ENCODE measurements at places on chromosomes 11 and 22.
A peak's percentile ranks its signal among the peaks of the same experiment; 100 is the strongest.

- no peak for DNase-seq
Observed at GRCh38 chr11:68022531-68022930, 8.0 kb upstream of the NDUFS8 start.

DNA sequence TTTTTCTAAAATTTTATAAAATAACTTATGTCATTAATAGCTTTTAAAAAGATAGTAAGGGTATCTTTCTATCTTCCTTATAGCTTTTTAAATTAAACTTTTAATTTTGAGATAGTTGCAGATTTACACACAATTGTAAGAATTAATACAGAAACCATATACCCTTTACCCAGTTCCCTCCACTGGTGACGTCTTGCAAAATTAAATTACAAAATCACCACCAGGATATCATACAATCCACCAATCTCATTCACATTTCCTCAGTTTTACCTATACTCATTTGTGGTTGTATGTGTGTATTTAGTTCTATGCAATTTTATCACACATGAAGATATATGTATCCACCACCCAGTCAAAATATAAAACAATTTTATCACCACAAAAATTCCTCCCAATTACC, 10.0 kb downstream of the SBF2 start:
- DNase-seq: no peak

DNA sequence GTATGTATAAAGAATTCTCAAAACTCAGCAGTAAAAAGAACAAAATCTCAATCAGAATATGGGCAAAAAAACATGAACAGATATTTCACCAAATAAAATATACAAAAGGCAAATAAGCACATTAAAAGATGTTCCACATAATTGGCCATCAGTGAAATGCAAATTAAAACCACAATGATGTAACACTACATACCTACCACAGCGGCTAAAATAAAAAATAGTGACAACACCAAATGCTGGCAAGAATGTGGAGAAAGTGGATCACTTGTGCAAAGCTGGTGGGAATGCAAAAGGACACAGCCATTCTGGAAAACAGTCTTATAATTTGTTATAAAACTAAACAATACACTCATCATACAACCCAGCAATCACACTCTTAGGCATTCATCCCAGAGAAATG, 38.3 kb upstream of the ACER3 start:
- no peak for DNase-seq

- DNase-seq: no peak
Observed at GRCh38 chr11:13033760-13034533, 24.8 kb downstream of the RASSF10 start.

- DNase-seq: no peak
Observed at GRCh38 chr11:120629407-120630080, 118.0 kb downstream of the GRIK4 start.

GRCh38 chr22:30931541-30932300, 36.9 kb downstream of the MORC2 start:
- no peak for DNase-seq

GRCh38 chr22:37175414-37176281, 12.4 kb downstream of the C1QTNF6 start:
- DNase-seq: peak; percentile 56

- no peak for DNase-seq
Observed at GRCh38 chr11:71078482-71078881, 173.9 kb downstream of the SHANK2 start.

GRCh38 chr11:1927026-1927847, 7.7 kb downstream of the TNNT3 start:
- DNase-seq: no peak

DNA sequence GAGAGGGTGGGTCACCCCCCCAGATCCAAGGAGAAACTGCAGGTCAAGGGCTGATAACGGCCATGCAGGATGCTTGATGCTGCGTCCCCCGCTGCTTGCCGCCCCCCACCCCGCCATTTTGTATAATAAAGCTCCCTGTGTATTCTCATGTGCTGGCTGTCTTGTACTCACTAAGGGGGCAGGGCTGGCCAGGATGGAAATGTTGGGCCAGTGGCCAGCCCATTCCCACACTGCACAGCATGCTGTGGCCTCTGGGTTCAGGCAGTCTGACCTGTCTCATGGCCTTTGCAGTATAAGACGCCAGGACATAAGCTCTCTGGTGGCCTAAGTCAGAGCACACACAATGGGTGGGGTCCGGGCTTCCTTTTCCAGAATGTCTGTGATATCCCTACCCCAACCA, 421 bp upstream of the PRR33 start:
- DNase-seq: peak; percentile 56

DNA sequence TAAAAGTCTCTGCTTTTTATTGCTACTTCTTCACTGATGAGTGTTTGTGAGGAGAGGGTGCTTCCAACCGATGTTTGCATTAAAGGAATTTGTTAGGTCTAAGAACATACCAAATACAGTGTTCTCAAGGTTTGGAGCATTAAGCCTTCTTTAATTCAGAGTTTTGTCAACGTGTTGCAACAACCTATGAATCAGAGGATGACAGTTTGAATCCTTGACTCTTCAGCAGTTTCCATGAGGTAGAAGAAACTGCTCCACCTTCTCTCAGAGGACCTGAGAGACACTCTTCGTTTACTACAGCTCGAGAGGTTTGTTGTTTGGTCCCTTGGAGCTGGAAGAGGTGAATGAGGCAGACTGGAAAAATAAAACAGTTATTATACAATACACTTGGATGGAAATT, 55.7 kb downstream of the NCAM1 start:
- DNase-seq: no peak

- DNase-seq: no peak
Observed at GRCh38 chr22:46162285-46162684, 12.0 kb downstream of the PPARA start.

GRCh38 chr11:58927393-58928106, 11.7 kb upstream of the GLYATL1 start:
- no peak for DNase-seq

DNA sequence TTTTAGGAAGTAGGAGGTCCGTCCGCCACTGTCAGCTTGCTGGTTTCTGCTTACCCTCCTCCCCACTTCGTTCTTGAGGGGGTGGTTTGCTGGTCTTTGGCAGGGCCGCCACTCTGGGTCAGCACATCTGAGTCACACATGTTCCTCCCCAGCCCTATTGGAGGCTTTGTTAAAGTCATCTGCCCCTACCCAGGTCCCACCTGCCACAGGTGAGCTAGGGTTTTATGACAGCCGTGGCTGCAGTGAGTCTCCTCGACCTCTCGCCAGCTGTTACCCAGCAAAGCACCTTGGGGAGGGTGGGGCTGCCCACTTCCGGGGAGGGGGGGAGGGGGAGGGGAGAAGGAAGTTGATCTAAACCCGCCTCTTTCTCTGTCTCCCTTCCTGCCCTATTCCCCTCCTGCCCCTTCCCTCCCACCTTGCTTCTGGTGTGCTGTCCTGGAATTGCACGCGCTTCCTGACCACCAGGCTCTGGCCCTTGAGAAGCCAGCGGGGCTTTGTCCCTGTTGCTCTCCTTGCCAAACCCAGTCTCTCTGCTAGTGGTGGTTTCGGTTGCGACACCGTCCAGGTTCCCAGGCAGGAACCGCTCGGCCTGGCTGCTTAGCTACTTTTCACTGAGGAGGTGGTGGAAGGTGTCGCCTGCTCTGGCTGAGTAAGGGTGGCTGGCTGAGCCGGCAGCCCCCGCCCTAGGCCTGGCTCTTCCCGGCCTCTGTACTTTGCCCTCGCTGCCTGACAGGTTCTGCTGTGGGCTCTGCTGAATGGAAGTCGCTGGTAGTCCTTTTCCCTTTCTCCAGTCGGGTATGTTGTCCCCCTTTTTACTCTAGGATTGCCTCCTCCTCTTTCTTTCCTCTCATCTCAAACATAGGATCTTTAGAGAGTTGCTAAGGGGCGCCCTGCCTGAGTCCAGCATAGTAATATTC, 28.5 kb downstream of the RCOR2 start:
- DNase-seq: peak; percentile 90

DNA sequence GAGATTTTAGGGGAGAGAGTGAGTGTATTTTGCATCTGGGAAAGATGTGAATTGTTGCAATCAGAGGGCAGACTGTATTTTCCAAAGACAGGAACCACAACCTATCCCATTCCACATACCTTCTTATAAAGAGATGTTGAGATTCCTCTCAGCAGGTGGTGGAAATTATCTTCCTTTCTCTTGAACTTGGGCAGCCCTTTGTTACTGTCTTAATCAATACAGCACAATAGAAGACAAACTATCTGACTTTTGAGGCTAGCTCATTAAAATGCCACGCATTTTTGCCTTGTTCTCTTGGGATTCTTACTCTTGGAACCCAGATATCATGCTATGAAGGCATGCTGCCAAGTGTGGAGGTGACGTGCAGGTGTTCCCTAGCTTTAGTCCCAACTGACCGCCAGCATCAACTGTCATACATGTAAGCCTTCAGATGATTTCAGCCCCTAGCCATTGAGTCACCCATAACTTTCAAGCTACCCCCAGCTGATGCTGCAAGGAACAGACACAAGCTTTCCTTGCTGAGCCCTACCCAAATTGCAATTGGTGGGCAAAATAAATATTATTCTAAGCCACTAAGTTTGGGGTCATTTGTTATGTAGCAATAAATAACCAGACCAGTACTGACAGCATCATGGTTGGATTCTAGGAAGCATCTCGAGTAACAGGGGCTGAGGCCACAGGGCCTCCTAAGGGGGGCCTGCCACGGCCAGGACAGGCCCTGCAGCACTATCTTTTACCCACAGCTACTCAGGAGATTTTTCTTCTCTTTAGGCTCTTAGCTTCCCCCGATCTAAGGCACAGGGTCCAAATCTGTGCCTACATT, 63.0 kb downstream of the RPL27A start:
- no peak for DNase-seq

DNA sequence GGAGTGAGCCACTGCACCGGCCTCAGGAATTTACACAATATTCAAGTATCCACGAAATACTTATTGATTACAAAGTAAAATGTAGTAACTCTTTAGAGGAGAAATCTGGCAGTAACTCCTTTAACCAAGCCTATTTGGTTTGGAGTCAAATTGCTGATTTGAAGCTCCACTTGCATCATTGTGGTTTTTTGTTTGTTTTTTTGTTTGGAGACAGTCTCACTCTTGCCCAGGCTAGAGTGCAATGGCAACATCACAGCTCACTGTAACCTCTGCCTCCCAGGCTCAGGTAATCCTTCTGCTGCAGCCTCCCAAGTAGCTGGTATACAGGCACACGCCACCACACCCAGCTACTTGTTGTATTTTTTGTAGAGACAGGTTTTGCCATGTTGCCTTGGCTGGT, 6.4 kb upstream of the QSER1 start:
- no peak for DNase-seq

- DNase-seq: no peak
Observed at GRCh38 chr11:61019832-61020405, 48.4 kb downstream of the CD6 start.

- peak; percentile 59 for DNase-seq
Observed at GRCh38 chr22:42794551-42795510, 62.2 kb downstream of the ARFGAP3 start.

DNA sequence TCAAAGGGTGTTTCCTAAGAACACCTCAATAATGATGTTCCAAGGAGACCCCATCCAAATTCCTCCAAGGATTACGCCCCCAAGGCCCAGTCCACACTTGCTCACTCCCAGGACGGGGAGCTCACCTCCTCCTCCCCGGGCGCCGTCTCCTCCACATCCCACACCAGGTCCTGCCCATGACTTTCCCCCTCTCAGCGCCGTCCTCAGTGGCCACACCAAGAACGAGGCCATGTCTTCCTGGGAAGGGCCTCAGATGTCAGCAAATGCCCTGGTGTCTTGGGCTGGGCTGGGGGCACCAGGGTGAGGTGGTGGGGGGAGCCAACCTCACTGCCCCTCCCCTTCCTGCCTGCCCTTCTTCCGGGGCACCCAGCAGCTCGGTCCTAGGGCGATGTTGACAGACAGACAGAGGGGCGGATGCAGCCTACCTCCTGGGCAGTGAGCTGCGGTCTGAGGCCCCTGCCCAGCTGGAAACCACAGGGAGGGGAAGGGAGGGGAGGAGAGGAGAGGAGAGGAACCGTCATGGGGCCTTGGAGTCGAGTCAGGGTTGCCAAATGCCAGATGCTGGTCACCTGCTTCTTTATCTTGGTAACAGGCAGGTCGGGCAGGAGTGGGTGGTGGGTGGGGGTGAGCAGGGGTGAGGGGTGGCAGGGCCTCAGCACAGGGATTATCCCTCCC, at the start of the genes C11orf21 and TSPAN32:
C11orf21 (minus strand) TSS at position 288 of the 675 bp plus-strand sequence; CDS start at position 178, 110 bp downstream.
TSPAN32 (plus strand) TSS at position 383 of the 675 bp plus-strand sequence; CDS start at position 520, 137 bp downstream.
- DNase-seq: peak; percentile 81

DNA sequence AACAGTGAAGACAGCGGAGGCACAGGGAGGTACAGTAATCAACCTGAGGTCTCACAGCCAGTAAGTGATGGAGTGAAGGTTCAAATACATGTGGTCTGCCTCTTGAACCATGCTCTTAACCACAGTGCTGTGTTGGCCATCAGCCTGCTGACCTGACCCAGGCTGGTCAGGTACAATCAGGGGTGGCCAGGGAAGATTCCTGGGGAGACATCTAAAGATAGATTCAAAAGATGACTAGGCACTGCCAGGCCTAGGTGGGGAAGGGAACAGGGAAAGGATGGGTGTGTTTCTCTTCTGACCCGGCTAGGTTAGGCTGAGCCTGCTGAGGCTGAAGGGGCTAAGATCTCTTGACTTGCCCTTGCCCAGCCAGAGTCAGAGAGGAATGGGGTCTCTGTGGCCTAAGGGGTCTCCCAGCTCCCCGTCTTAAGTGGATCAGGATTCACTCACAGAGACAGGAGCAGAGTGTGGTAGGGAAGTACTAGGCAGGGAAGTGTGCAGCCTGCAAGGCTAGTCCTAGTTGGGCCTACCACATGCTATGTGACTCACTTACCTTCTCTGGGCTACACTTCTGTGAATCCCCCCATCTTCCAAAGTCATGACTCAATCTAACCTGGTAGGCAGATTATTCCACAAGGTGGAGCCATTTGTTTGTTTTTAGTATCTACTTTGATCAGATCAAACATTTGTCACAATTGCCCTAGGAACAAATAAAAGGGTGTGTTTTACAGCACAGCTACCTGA, 10.4 kb upstream of the SREBF2 start:
- no peak for DNase-seq

DNA sequence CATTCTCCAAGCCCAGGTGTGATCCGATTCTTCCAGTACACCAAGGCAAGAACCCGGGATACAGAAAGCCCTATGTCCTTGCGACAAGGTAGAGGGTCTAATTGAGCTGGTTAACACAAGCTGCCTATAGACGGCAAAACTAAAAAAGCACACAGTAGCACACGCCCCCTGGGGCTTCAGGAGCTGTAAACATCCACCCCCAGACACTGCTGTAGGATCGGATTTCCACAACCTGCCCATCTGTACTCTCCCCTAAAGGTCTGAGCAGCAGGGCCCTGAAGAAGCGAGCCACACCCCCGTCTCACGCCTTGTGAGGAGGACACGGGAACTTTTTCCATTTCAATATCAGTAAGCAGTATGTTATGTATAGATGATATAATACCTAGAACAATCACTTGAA, 624.7 kb downstream of the BUD13 start:
- no peak for DNase-seq

DNA sequence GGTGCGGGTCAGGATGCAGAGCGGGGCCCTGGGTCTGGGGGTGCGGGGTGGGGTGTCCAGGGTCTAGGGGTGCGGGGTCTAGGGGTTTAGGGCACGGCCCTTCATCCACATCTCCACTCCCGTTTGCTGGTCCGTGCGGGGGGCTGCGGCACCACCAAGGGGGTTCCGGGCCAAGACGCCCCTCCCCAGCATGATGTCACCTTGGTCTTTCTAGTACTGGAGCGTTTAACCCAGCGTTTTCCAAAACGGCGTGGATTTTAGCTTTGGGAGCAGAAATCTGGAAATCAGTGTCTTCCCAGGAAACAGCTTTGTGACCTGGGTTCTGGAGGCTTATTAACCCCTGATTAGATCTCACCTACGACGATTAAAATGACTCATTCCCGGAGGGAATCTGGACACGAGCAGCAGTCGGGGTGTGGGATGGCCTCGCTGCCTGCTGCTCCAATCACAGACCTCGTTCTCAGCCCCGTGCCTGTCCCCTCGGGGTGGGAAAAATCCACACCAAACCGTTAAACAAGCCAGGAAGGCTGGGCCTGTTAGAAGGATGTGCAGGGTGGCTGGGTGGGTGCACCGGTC, 759 bp downstream of the AP2A2 start:
- DNase-seq: no peak
